Forelimb muscle (tissue), 1 donor: ENCODE measurements at places on chromosomes 4 and X. TPM values are rescaled to one million over a fixed set of nuclear protein-coding genes. Genes with fewer than 3 reads are reported as not detected.

GRCh38 chrX:40158036-40158706 is 60.4 kb upstream of the BCOR start:
- no peak for DNase-seq

DNA sequence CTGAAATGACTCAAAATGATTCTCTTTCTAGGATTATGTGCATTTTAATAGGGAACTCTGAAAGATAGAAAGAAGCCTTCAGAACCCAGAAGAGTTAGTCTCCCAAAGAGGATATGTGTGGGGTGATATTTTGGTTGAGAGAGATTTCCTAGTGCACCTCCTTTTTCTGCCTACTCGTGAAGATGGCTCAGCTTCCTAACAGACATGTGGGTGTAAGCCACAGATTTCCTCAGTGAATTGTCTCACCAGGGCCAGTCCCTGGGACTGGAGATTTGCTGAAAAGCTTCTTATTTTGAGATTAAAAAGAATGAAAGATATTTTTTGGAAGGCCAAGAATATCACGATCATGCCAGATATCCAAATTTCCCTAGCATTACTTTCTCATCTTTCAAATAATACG is 42.8 kb downstream of the MAGEB17 start:
- no peak for DNase-seq

GRCh38 chrX:52425775-52426174 is 57.0 kb downstream of the XAGE2 start:
- DNase-seq, result no peak

GRCh38 chrX:81586096-81586495 is 384.2 kb downstream of the SH3BGRL start:
- DNase-seq, result no peak

DNA sequence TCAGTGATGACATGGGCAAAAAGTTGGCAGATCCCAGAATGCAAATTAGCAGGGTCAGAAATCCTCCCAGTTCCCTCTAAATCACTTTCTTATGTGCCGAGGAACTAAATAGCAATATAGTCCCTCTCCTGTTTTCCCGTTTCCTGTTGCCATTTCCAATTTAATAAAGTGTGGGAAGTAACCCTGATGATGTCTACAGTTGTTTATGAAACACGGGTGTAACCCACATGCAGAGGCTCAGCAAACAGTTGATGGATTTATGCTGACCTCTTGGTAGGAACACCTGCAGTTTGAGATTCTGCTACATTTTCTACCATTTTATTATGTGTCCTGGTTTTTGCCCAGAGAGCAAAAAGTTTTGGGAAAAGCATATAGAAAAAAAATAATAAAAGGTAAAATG is 56.7 kb downstream of the FGFBP1 start:
- no peak for DNase-seq

DNA sequence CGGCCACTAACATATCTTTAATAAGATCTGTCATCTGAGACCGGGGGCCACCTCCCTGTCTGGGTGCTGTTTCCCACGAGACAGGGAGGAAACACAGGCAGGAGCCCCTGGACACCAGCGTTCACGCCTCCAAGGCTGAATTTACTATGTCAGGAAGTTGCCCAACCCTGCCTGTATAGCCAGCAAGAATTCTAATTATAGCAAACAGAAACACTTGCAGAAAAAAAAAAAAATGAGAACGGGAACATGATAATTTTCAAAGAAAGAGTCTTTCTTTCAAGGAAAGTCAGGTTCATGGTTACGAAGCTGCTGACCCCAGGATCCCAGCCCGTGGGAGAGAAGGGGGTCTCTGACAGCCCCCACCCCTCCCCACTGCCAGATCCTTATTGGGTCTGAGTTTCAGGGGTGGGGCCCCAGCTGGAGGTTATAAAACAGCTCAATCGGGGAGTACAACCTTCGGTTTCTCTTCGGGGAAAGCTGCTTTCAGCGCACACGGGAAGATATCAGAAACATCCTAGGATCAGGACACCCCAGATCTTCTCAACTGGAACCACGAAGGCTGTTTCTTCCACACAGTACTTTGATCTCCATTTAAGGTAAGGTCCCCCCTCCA is at the start of gene IL3RA:
IL3RA (plus strand) TSS at position 455 of the 613 bp plus-strand sequence. CDS start 4,981 bp downstream, outside the sequence.
- no peak for DNase-seq

CLNK gene
- 0.34 TPM for polyA plus RNA-seq

CDKL2 gene
- 0.14 TPM for polyA plus RNA-seq
